ENCODE measurements at places on chromosomes 2 and 18.
A peak's percentile ranks its signal among the peaks of the same experiment; 100 is the strongest.

DNA sequence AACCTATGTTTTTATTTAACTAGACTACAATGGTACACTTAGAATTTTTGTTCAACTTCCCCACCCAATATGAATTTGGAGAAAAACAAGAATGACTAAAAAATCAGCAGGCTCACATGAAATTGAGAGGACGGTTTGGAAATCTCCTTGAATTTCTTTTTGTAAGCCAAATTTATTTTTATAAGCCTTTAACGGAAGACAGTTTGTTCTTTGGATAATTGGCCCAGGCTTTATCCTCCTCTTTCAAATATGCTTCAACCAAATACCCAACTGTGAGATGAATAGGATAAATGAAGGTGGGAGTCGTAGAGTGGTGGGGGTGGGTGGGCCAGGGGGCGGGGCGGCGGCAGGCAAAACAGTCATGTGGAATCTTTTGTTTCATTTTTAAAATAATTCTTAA lies 60.6 kb downstream of the FMNL2 start:
- DNase-seq = peak; percentile 54

DNA sequence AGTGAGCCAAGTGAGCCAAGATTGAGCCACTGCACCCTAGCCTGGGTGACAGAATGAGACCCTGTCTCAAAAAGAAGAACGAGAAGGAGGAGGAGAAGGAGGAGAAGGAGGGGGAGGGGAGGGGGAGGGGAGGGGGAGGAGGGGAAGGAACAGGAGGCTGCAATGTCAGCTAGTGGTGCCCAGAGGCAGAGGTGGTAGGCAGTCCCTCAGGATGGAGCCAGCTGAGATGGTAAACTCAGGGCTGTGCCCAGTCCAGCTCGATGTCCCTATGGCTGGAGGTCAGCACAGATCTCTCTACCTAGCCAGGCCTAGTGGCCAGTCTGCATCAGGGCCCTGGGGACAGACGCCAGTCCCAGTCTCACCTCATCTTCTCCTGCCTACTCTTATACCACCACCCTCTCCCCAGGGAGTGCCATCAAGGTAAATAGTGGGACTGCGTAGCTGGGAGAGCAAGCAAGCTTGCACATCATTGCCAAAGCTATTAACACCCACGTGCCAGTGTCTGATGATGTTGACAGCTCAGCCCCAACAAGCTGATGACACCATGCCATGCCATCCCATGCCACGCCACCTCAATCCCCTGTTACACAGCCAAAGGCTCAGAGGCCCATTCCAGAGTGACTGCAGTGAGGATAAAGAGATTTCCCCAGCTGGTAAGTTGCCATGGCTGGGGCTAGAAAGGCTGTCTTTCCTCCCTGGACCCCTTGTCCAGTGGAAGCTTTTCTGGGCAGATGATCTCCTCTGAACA lies 7.6 kb upstream of the PLB1 start:
- no peak for DNase-seq

DNA sequence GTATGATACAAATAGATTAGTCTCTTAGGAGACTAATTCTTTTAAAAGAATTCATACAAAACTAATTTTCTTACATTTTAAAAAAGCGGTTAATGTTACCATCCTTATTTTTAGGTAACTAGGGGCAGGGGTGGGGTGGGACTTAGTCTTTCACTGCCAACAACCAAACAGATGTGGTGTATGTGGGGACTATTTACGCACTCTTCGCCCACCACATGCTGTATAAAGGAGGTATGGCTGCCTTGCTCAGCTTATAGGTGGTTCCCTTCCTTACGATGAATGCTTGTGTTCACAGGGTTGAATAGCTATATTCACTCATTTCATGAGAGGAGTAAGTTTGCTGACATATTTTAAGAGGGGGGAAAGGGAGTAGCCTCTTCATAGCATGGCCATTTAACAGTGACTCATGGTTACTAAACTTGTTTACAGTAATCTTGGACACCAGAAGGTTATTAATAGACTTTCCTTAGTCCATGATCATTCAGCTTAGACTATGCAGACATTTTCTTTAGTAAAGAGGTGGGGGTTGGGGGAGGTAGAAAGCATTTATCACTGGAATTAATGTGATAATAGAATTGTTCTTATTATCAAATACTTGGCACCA lies 61.8 kb downstream of the CAB39 start:
- peak; percentile 73 for DNase-seq

- no peak for DNase-seq
These were observed 115.0 kb upstream of the THUMPD2 start for GRCh38 chr2:39894082-39894481.

- no peak for DNase-seq
These were observed 431.9 kb upstream of the HS6ST1 start for GRCh38 chr2:128750328-128751165.

GRCh38 chr2:168639018-168639417 lies 163.4 kb upstream of the NOSTRIN start:
- no peak for DNase-seq

DNA sequence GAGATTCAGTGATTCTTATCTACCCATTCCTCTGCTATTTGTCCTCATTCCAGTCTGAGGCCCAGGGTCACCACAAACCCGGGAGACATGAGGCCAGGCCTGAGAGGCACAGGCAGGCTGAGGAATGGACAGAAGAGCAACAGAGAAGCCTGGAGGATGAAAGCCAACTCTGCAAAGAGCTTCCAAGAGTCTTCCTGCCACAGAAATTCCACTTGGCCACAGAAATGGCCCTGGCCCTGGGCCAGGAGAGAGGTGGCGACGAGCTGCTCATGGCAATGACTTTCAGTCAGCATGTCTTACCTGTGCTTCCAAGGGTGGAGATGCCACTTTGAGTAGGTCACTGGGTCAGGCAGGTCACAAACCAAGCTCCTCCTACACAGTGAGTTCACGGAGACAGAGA lies 155.3 kb upstream of the PKDCC start:
- no peak for DNase-seq

DNA sequence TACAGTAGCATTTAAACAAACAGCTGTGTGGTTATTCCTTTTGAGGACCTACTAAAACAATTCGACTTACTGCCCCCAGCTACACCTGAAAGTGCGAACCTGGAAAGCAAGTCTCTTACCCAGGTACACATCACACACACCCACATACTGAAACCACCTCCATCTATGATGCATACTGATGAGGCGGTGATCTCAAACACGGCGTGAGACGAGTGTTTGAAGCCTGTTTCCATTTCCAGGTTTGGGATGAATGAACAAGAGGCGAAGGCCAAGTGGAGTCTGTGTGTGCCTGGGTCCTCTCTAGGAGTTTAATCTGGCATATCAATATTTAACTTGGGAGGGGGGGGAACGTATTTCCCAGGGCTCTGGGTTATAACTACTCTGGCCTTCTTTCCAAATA lies 1.6 kb downstream of the TMEM185B start:
- no peak for DNase-seq

DNA sequence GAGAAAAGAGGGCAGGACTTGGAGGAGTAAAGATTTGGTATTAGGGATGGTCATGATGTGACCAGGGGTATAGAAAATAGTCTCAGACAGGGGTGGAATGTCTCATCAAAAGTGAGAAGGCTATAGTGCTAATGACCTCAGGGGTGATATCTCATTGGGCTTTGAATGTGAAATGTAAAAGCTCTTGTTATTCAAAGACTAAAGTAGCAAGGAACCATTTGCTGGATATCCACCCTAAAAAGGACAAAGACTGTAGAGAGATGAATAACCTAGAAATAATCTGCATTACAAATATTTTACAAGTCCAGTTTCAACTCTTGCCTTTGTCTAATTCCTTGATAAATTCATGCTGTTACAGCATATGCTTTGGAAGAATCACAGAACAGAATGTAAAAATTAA lies 224.4 kb downstream of the ICOS start:
- DNase-seq = no peak

- DNase-seq = no peak
These were observed 100.2 kb upstream of the SNTG2 start for GRCh38 chr2:850429-850828.

DNA sequence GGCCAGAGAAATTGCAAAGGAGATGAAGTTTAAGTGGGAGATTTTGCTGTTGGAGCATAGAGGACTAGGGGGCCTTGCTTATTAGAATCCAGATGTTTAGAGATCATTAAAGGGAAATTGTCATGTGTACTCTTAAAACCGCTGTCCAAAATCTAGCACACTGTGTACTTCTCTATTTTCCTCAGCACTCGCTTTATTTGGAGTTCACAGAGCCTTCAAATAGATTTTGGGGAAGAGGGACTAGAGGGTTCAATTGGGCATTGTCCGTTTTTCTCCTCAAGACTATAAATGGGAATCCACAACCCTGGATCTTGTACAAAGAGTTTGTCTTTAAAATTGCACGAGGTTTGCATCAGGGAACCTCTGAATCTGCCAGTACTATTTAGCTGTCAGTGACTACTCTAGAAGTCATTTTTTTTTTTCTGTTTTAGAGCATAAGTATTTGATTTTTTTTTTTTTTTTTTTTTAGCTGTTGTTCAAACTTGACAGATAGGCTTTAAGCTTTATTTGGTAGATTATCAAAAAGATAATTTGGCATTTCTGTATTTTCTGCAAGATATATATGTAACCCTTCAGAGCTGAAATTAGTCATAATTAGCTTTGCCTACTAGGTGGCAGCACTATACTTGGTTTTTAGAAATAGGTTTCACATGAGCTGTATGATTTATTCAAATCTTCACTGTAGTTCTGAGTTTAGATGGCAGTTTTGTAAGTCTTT lies 14.2 kb downstream of the PMS1 start:
- peak; percentile 68 for DNase-seq

DNA sequence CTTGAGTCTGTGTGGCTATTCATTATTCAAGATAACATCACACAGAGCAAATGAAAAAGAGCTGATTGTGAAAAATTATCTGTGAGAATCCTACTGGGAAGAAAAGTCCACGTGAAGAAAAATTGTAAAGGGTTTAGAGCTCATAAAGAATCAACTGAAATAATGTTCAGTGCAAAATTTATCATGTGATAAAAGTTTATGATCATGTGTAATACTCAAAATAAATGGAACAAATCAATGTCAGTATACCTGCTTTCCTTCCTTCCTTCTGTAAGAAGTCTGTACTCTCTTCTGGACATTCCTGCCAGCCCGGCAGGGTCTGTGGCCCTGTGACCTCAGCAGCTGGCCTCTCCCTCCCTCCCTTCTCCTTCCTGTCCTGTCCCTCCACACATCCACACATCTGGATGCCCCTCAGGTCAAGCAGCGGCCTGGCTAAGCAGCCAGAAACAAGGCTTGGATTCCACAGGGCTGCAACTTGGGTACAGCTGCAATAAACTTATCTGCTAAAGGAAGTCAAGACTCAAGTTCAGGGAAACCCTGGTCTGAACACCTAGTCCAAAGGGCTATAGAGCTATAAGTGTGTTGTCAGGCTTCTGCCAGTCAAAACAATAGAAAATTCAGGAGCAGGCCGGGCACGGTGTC lies 172.1 kb downstream of the MREG start:
- no peak for DNase-seq

DNA sequence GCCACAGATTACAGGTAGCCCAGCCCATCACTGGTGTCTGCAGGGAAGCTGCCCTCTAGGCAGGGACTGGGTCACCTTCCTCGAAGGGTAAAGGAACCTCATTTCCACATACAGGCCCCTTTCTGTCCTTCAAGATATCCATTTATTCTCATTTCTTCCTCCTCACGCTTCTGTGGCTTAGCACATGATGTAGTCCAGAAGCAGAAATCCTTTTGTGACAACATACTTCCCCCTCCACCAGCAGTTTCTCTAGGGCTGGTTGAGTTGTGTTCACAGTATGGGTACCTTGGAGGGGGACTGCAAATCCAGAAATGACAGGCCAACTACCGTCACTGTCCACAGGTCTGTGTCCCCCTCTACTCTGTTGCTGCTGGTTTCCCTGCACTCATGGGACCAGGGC lies 364.9 kb downstream of the ANAPC1 start:
- DNase-seq = no peak

DNA sequence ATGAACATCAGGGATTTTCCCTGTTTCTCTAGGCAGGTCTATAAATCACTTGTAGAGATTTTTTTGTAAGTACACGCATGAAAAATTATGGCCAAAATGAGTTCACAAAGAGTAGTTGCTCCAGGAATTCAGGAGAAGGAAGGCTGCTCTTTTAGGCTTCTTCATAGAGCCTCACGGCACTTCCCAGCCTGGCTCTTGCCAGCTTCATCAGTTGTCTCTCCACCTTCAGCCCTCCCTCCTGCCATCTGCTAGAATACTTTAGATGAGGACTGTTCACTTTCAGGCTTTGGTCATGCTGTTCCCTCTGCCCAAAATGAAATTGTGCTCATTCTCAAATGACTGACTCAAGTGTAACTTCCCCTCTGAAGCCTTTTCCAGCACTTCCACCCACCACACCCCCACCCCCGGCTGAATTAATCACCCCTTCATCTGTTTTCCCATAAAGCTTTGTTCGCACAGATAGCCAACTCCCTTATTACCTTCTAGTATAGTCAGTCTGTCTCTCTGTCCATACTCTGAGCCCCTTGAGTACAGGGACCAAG lies 1.8 kb upstream of the ABCA12 start:
- DNase-seq = no peak

DNA sequence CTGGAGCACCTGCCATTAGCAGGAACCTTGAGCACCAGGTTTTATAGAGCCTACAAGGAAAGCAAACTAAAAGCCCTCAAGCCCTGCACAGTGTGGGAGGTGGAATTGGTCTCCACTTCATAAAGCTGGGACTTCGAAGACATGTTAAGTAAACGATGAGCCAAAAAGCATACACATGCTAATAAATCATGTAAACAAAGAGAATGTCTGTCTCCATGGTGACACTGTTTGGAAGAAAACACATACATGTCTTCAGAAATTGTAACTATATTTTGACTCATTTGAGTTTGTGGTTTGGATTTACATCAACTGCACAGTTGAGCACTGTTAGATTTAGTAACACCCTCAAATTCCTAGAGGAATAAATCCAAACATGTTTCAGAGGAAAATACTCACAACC lies 978.5 kb upstream of the LRRTM1 start:
- DNase-seq = no peak

DNA sequence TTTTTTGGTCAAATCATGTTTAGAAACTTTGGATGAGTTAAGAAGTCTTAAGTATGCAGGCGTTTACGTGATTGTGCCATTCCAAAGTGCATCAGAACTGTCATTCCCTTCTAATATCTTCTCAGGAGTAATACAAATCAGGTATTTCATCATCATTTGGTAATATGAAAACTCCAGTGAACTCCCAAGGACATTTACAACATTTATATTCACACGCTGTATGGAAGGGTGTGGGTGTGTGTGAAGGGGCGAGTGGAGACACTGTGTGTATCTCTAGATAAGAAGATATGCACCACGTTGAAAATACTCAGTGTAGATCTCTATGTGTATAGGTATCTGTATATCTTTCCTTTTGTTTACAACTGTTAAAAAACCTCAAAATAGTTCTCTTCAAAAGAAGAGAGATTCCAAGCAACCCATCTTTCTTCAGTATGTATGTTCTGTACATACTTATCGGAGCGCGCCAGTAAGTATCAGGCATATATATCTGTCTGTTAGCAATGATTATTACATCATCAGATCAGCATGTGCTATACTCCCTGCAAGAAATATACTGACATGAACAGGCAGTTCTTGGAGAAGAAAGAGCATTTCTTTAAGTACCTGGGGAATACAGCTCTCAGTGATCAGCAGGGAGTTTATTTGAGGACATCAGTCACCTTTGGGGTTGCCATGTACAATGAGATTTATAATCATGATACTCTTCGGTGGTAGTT lies 29.3 kb downstream of the COX7A2L start:
- DNase-seq = peak; percentile 16
